ENCODE measurements at places on chromosomes 7 and 10. TPM values are rescaled to one million over a fixed set of nuclear protein-coding genes. Genes with fewer than 3 reads are reported as not detected.

The HOXA1 gene
- not detected for polyA plus RNA-seq

The OR2A5 gene
- not detected for polyA plus RNA-seq

The NPY4R gene
- not detected for polyA plus RNA-seq

The ERLIN1 gene
- polyA plus RNA-seq = 7.2 TPM

The TRIM56 gene
- 10.0 TPM for polyA plus RNA-seq

DNA sequence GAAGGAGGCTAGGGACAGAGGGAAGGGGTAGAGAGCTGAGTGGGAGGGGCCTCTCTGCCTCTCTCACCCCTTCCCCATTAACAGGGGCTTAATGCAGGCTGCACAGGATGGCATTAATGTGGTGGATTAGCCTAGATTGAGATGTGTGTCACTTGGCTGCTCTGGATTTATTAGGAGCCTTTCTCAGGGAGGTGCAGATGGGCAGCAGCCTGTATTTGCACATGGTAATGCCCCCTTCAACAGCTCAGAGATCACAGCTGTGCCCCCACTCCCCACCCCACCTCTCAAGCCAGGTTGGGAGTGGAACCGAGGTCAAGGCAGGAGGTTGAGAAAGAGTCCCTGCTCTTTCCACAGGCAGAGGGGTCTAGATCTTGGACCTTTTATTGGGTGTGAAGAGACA is 7.3 kb downstream of the PITX3 start:
- no peak for DNase-seq

DNA sequence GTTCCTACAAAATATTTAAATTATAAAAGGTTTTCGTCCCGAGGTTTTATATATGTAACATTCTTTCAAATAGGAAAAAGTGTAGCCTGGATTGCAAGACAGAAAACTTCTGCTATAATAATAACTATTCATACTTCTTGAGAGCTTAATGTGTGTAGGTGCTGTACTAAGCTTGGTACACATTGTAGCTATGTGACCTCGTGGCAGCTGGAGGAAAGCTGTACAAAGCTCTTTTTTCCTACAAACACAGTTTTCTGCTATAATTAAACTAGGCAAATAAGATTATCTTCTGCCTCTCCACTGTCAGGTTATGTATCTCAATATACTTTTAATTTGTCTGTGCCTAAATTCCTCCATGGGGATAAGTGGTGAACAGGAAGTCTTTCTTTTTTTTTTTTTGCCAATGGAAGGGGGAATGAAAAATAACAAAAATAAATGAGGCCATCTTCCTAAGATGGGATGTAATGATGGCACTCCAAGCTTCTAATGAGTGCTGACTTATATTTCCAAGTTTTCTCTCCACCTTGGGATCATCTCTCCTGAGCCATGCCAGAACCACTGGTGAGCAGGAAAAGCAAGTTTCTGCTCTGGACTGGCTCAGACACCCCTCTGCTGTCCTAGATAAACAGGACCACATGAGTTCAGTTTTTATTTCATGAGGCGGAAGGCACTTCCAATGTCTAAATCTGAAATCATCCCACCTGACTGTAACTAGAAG is 9.9 kb downstream of the SGMS1 start:
- no peak for DNase-seq

- no peak for DNase-seq
Observed at GRCh38 chr10:1425879-1426278, 311.4 kb downstream of the ADARB2 start.

GRCh38 chr7:2781636-2782035 is 62.5 kb downstream of the GNA12 start:
- DNase-seq = no peak

DNA sequence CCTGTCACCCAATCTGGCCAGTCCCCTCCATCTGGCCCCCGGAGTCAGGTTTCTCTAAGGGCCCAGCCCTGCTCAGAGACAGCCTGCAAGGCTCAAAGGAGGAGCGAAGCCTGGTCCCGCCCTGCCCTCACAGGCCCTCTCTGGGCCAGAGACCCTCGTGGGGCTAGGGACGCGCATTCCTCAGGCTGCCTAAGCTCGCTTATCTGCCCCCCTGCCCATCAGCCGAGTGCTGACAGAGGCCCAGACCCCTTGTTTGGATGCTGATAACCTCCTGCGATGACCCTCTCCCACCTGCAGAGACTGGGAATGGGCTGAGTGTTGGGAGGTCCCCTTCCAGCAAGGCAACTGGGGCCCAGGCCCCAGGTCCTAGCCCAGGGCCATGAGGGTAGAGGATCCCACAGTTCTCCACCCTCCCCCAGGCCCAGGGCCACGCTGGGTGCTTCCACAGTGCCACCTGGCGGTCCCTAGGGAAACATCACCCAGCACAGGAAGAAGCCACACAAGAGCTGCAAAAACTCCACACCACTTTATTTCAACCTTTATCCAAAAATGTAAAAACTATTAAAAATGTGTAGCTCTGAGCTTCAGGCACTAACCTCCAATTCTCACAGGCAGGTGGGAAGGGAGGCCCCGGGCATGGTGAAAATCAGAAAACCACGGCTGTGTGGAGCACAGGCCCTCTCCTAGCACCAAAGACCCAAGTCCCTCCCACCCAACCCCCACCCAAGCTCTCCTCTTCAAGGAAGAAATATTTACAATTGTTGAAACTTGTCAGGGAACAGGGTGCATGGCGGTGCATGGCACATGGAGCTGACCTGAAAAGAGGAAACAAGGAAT is 2.2 kb downstream of the NPM3 start:
- peak; percentile 82 for DNase-seq

- DNase-seq = peak; percentile 36
Observed at GRCh38 chr7:50304911-50305582, 531 bp downstream of the IKZF1 start.

- no peak for DNase-seq
Observed at GRCh38 chr10:58347967-58348366, 13.2 kb downstream of the UBE2D1 start.

DNA sequence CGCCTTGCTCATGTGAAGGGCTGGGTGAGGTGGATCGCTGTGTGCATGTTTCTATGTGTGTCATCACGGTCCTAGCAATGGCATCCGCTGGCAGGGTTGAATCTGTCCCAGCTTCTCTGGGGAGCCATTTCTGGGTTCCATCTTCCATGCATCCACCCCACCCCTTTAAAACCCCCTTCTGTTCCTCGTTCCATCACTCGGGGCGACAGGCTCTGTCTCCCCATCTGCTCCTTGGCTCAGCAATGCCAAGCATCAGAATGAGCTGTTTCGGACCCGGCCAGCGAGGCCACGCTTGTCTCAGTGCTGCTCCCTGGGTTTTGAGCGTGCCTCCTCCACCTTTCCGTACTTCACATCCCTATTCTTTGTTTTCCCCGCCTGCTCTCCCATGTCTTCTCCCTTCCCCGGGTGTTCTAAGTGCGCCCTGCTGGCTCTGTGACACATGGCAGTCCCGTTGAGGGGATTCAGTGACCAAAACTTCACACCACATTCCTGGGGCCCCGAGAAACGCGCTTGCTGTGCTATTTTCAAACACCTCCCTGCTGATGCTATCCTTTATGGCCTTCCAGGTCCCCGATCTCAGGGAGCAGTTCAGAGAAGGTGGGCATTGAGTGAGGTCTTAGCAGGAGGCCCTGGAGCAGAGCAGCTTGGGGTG is 554.1 kb upstream of the FOXK1 start:
- DNase-seq = no peak

DNA sequence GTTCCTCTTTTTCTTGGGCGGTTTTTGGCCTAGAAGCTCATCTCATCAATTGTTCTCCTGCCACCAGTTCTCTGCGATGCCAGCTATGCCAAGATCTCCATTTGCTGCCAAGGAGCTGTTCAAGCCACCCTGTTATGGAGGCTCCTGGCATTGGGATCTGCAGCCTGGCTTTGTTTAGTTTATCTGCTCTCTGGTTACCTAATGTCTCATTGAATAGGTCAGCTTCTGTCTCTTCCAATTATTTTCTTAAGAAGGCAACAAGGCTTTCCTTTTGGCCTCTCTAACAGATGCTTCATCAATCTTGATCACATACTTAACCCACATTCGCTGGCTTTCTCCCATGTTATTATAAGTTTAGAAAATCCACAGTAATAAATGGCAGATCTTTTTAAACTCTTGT is 20.6 kb upstream of the SDK1 start:
- no peak for DNase-seq

DNA sequence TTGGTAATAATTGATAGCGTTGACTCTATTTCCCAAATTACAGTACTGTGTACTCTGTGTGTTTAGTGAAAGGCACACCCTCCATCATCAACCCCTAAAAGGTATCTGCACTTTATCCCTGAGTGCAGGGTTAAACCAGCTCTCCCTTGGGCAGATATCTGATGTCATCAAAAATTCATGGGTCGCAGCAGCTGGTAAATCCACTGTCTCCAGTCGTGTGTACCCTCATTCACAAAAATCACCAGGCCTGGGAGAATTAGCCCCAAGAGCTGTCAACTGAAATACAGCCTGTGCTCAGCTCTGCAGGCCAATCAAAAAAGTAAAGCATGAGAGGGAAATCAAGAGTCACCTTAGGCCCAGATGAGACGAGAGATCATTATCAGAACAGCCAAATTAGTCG is 103.7 kb downstream of the HIP1 start:
- no peak for DNase-seq

- peak; percentile 15 for DNase-seq
Observed at GRCh38 chr7:135707570-135707966, 20.4 kb downstream of the SLC13A4 start.

All from GM23338 (cell line).